SK-MEL-5 (cell line): ENCODE measurements at places on chromosomes 16 and 17. TPM values are rescaled to one million over a fixed set of nuclear protein-coding genes. Genes with fewer than 3 reads are reported as not detected.
A peak's percentile ranks its signal among the peaks of the same experiment; 100 is the strongest.

GRCh38 chr16:66337463-66338188 is 28.9 kb upstream of the CDH5 start:
- no peak for DNase-seq

Gene HOXB13
- 3.7 and 4.8 TPM in 2 replicates for total RNA-seq

GRCh38 chr17:31586946-31587345 is 195.5 kb downstream of the RAB11FIP4 start:
- no peak for DNase-seq

Gene TERB1
- total RNA-seq = not detected in 2 replicates

DNA sequence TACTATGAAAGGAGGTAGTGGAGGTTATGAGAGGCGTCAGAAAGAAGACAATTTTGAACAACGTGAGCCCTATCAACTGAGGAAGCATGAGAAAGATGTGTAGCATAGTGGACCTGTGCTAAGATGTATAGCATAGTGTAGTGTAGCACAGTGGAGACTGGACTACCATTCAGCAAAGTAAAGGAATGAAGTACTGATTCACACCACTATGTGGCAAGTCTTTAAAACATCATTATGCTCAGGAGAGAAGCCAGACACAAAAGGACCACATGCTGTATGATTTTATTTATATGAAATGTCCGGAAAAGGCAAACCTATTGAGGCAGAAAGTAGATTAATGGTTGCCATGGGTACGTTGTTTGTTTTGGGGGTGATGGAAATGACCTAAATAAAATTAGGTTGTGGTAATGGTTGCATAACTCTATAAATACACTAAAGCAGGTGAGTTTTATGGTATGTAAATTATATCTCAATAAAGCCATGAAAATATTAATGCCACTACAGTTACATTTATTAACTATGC is 20.4 kb upstream of the XYLT1 start:
- DNase-seq = no peak

DNA sequence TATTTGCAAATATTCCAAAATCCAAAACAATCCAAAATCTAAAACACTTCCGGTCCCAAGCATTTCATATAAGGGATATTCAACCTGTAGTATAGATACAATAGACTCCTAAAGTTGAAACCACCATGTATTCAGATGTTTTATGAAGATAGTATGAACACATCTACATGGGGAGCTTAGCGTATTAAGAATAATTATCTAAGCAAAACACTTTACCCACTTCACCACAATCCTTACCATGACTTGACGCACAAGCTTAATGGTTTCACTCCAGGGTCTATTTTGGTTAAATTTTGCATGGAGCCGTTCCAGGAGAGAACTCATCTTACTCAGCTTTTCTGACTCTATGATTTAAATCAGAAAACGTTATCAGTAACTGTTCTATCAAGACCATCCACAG is 3.5 kb downstream of the MED1 start:
- no peak for DNase-seq

- DNase-seq = no peak
Observed at GRCh38 chr17:44920565-44920940, 5.3 kb upstream of the GFAP start.

DNA sequence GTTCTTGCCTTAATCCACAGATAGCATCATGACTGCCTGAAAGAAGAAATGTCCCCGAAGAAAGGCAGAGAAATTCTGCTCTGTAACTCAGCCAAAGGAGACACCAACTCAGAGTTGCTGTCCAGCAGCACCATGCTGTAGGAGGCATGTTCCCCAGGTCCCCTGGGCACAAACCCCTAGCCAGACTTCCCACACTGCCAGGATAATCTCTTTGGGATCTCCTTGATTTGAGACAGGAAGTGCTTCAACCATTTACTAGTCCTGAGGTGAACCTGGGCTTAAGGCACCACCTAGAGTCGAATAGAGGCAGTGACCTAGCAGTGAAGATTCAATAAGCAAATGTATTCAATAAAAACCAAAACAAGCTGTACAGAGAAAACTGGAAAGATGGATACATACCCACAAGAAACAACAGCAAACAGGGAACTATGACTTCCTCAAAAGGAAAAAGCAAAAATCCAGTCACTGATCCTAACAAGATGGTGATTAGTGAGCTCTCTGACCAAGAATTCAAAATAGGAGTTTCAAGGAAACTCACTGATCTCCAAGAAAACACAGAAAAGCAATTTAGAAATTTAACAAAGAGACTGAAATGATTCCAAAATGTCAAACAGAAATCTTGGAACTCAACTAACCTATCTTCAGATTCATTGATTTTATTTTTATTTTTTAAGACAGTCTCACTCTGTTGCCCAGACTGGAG is 5.7 kb downstream of the OR4D2 start:
- peak; percentile 84 for DNase-seq

Gene TBC1D3
- total RNA-seq = not detected in 2 replicates

GRCh38 chr16:56874800-56875199 is 9.8 kb downstream of the SLC12A3 start:
- no peak for DNase-seq

Gene DNAAF8
- 0.11 and 0.19 TPM in 2 replicates for total RNA-seq

DNA sequence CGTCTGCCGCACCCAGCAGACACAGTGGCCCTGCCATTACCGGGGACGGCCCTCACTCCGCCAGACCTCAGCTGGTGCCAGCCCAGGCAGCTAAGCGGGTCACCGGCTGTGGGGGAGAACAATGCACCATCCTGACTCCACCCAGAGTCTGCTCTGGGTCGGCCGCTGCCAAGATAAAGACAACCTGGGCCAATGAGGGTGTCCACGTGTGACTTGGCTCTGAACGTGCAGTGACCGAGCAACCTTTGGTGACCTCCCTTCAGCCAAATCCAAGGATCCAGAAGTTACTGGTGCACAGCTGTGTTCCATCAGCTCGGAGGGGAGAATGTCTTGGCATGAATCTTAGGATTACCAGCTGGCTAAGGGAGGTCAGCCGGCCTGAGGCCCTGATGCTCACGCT is 155.9 kb downstream of the NTN1 start:
- no peak for DNase-seq

GRCh38 chr17:68249354-68249765 is 1.5 kb downstream of the AMZ2 start:
- no peak for DNase-seq

DNA sequence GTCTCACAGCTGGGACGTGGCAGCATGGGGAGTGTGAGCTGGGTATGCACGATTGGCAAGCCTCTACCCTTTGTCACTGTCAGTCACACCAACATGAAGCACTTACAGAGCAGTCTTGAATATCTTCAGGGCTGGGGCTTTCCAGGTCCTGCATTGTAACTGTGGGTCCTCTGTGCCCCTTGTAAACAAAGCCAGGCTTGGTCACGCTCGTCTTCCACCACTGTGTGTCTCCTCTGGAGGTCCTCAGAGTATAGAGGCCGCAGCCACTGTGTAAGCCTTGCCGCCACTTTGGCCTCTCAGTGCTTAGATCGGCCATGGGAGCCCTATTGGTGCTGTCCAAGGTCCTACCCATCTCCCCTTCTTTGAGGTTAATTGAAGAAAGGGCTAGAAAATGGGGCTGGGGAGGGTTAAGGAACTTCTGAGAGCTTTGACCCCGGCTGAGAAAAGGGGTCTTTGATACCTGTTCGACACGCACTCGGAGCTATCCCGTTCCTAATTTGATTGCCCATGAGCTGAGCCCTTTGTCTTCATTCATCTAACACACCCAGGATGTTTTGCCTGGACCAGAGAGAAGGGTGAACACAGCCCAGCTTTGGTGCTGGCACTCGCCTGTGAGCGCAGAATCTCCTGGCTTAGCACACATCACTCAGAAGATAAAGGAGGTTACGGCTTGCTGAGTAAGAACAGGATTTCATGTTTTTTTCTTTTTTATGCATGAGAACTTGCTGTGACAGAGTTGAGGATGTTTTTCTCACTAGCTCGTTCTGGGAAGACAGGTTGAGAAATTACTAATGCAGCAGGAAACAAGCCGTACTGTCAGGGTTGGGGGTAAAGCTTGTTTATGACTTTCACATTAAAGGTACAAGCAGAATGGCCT is 267.9 kb downstream of the CPPED1 start:
- no peak for DNase-seq

- no peak for DNase-seq
Observed at GRCh38 chr16:79677799-79678530, 77.4 kb upstream of the MAF start.

DNA sequence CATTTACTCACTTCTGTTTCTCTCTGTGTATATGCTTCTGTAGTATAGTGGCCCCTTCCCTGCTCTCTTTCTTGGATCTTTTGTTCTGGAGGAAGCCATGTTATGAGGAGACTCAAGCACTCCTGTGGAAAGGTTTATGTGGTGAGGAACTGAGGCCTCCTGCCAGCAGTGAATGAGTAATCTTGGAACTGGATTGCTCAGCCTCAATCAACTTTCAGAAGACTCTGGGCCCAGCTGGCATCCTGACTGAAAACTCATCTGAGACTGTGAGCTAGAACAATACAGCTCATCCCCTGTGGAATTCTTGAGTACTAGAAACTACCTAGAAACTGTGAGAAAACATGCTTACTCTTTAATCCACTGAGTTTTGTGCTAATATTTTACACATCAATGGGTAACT is 133.1 kb upstream of the ZKSCAN2 start:
- no peak for DNase-seq

GRCh38 chr16:50683689-50684374 is 2.7 kb upstream of the SNX20 start:
- no peak for DNase-seq

- no peak for DNase-seq
Observed at GRCh38 chr17:38727736-38728135, 2.4 kb upstream of the CISD3 start.

GRCh38 chr16:50839920-50840729 is 98.2 kb downstream of the CYLD start:
- DNase-seq = peak; percentile 8
